Stomach (tissue), 19 donors: ENCODE measurements at places on chromosomes 4 and X.

GRCh38 chr4:123037804-123038203 is 115.4 kb upstream of the NUDT6 start:
- no peak for DNase-seq
- H3K4me3 ChIP-seq = no peak overlapping the region
- H3K27ac ChIP-seq = no peak overlapping the region
- no peaks in the 10 kb centered on the region for H3K4me1 ChIP-seq
- H3K27me3 ChIP-seq = no peaks in the 10 kb centered on the region

DNA sequence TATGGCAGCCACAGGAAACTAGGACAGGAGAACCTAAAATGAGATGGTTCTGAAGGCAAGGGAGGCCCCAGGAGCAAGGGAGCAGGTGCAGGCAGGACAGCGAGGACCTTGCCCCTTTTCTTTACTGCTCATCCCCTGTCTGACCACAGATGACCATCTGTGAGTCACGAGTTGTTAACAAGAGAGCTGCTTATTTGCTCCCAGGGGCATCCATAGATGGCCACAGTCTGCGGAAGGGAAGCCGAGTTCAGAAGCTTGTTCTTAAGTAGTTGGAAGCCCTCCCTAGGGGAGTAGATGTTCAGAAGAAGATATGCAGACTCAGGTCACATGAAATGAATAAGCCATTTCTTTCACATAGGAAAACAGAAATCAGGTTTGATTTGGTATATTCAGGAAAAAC is 69.4 kb downstream of the EVC2 start:
- no peak for DNase-seq
- H3K27ac ChIP-seq = no peak overlapping the region
- peaks cover 28% of the 10 kb centered on the region for H3K36me3 ChIP-seq
- H3K4me1 ChIP-seq = no peaks in the 10 kb centered on the region

GRCh38 chr4:13597604-13598003 is 29.9 kb downstream of the BOD1L1 start:
- no peak overlapping the region for H3K27ac ChIP-seq
- H3K27me3 ChIP-seq = no peaks in the 10 kb centered on the region
- H3K4me3 ChIP-seq = no peak overlapping the region
- DNase-seq = no peak
- peaks cover 97% of the 10 kb centered on the region for H3K36me3 ChIP-seq

- peak overlapping the region; percentile 23 for H3K27ac ChIP-seq
- H3K27me3 ChIP-seq = no peaks in the 10 kb centered on the region
- H3K4me3 ChIP-seq = no peak overlapping the region
- no peaks in the 10 kb centered on the region for H3K36me3 ChIP-seq
- H3K4me1 ChIP-seq = peaks cover 69% of the 10 kb centered on the region
- no peak for DNase-seq
These were observed 235.4 kb downstream of the MAML3 start for GRCh38 chr4:139918591-139918990.

DNA sequence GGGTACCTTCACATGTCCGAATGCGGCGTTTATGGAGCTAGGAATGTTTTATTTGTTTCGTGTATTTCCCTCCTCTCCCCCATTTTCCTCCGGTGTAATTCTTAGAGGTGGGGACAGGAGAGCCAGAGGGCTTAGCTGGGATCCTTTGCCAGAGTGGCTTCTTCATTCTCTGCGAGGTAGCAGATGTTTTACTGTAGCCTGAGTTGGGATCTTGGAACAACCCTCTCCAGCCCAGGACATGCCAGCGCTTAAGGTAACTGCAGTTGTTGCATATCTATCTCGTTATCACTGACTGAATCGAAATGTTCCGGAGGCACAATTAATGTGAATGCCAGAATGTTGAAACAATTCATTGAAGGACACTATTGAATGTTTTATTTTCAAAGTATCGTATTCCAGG is 59.0 kb upstream of the DYNLT3 start:
- no peaks in the 10 kb centered on the region for H3K36me3 ChIP-seq
- no peak overlapping the region for H3K27ac ChIP-seq
- no peak overlapping the region for H3K4me3 ChIP-seq

- no peak overlapping the region for H3K27ac ChIP-seq
- no peaks in the 10 kb centered on the region for H3K4me1 ChIP-seq
- no peaks in the 10 kb centered on the region for H3K36me3 ChIP-seq
- H3K27me3 ChIP-seq = no peaks in the 10 kb centered on the region
- no peak overlapping the region for H3K4me3 ChIP-seq
These were observed 9.9 kb downstream of the CASK start for GRCh38 chrX:41913476-41913875.

- H3K4me1 ChIP-seq = no peaks in the 10 kb centered on the region
- H3K27me3 ChIP-seq = no peaks in the 10 kb centered on the region
- H3K27ac ChIP-seq = no peak overlapping the region
- no peaks in the 10 kb centered on the region for H3K36me3 ChIP-seq
These were observed 606.8 kb upstream of the BOD1L1 start for GRCh38 chr4:14234307-14234706.

- no peaks in the 10 kb centered on the region for H3K27me3 ChIP-seq
- no peak overlapping the region for H3K4me3 ChIP-seq
- no peak overlapping the region for H3K27ac ChIP-seq
- no peak for DNase-seq
- H3K36me3 ChIP-seq = no peaks in the 10 kb centered on the region
These were observed 129.0 kb upstream of the FAM47B start for GRCh38 chrX:34813618-34814017.

DNA sequence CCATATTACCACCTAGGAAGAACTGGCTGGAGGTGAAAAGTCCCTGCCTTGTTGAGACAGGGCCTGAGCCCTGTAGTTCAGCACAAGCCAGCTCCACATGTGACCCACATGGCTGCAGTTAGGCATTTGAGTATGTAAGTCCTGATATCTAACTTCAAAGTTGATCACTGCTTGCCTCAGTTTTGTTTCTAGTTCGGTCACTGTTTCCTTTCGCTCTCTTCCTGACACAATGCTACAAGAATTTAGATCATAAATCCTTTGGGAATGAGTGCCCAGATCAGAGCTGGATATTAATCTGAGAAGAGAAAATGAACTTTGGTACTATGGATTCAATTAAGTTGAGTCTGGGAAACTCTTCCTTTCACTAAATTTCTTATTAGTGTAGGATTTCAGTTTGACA is 48.4 kb downstream of the AKAP4 start:
- H3K27ac ChIP-seq = no peak overlapping the region
- no peak for DNase-seq
- H3K27me3 ChIP-seq = no peaks in the 10 kb centered on the region
- H3K36me3 ChIP-seq = no peaks in the 10 kb centered on the region

- no peaks in the 10 kb centered on the region for H3K4me1 ChIP-seq
- no peak for DNase-seq
- no peaks in the 10 kb centered on the region for H3K27me3 ChIP-seq
- no peak overlapping the region for H3K27ac ChIP-seq
- no peaks in the 10 kb centered on the region for H3K36me3 ChIP-seq
These were observed 22.4 kb upstream of the XAGE2 start for GRCh38 chrX:52346174-52347165.

GRCh38 chr4:173370130-173370476 is 651 bp upstream of the SAP30 start:
- peak overlapping the region; percentile 96 for H3K27ac ChIP-seq
- no peaks in the 10 kb centered on the region for H3K36me3 ChIP-seq
- H3K27me3 ChIP-seq = no peaks in the 10 kb centered on the region
- H3K4me1 ChIP-seq = peaks cover 4% of the 10 kb centered on the region
- H3K4me3 ChIP-seq = peak overlapping the region; percentile 98

- no peak for DNase-seq
- H3K27me3 ChIP-seq = no peaks in the 10 kb centered on the region
- H3K27ac ChIP-seq = no peak overlapping the region
These were observed 109.1 kb upstream of the BMP3 start for GRCh38 chr4:80921441-80921840.

- H3K27ac ChIP-seq = peak overlapping the region; percentile 44
- H3K36me3 ChIP-seq = no peaks in the 10 kb centered on the region
- H3K4me3 ChIP-seq = no peak overlapping the region
- no peaks in the 10 kb centered on the region for H3K27me3 ChIP-seq
- H3K4me1 ChIP-seq = peaks cover 18% of the 10 kb centered on the region
- DNase-seq = no peak
These were observed 13.0 kb upstream of the SEPSECS start for GRCh38 chr4:25172961-25173915.

DNA sequence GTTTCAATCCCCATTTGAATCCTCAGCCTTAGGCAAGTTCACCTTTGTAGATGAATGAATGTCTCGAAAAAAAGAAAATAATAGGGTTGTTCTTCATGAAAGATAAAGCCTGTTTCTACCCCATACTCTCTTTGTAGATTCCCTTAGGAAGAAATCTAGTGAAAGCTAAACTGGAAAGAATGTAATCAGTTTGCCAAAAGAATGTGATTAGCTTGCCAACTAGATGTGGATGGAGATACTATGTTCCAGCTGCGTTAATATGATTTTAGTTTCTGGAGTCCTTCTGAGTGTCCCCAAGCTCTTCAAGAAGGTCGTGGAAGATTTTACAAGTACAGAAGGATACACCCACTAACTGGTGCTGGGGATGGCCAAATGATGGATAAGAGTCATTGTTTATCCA is 162.3 kb upstream of the EDNRA start:
- H3K36me3 ChIP-seq = no peaks in the 10 kb centered on the region
- DNase-seq = peak; percentile 60
- H3K27ac ChIP-seq = no peak overlapping the region
- H3K27me3 ChIP-seq = no peaks in the 10 kb centered on the region
- H3K4me1 ChIP-seq = no peaks in the 10 kb centered on the region
- no peak overlapping the region for H3K4me3 ChIP-seq

DNA sequence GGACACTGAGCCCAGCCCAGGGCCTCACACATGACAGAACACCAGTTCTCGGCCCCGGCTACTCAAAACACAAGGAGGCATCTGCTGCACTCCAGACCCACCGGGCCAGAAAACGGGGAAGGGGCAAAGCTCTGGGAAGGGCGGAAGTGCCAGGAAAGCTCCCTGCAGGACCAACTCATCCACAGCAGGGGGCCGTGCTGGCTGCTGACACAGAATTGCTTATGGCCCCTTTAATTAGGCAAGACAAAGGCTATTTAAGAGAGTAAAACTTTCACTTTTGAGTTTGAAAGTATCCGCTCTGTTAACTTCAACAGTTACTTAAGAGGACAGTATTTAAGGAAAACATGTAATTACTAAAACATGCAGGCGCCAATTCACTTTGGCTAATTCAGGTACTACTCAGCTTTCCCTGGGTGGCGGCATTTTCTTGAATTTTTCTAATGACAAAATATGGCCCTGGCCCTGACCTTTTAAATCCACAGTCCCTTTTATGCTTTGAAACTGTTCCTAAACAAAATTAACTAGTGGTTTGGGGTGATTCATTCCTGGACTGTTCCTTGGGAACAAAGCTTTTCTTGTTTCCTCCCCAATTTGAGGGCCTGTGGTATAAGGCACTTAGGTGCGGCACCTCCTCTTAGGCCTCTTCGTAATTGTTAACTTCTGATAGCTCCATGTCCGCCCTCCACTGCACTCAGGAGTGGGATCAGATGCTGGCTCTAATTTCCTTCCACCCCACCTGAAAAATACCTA is 40.4 kb downstream of the NSG1 start:
- H3K4me1 ChIP-seq = no peaks in the 10 kb centered on the region
- DNase-seq = no peak
- no peak overlapping the region for H3K27ac ChIP-seq
- H3K27me3 ChIP-seq = no peaks in the 10 kb centered on the region

GRCh38 chr4:88744609-88745008 is 47.0 kb upstream of the NAP1L5 start:
- DNase-seq = no peak
- H3K27me3 ChIP-seq = no peaks in the 10 kb centered on the region
- H3K27ac ChIP-seq = no peak overlapping the region

GRCh38 chr4:183053681-183054080 is 45.4 kb upstream of the WWC2 start:
- H3K27me3 ChIP-seq = no peaks in the 10 kb centered on the region
- DNase-seq = no peak
- no peaks in the 10 kb centered on the region for H3K36me3 ChIP-seq
- no peak overlapping the region for H3K27ac ChIP-seq
- no peak overlapping the region for H3K4me3 ChIP-seq

DNA sequence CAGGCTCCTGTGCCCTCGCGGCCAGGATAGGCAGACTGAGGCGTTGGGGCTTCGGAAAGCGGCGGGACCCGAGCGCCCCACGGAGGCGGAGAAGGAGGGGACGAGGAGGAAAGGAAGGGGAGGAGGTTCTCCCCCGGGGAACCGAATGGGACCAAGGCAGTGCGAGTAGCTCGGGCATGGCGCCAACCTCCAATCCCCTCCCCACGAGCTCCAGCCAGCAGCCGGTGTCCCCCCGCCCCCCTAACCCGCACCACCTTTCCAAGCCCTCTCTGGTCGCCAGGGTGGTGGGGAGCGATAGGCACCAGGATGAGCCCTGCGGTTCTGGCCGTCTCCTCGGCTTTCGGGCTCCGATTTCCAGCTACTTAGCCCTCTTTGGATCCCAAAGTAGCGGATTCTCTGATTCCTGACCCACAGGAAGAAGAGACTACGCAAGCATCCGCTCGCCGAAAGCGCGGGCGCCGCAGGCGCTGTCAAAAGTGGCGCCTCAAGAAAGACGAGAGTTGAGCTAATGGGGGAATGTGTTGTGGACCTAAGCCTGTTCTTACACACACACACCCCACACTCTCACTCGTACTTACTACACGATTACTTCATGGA is 15.2 kb upstream of the ZIC3 start:
- DNase-seq = no peak
- peak overlapping the region; percentile 9 for H3K4me3 ChIP-seq
- H3K4me1 ChIP-seq = no peaks in the 10 kb centered on the region
- H3K36me3 ChIP-seq = no peaks in the 10 kb centered on the region
- H3K27me3 ChIP-seq = peaks cover 60% of the 10 kb centered on the region
- no peak overlapping the region for H3K27ac ChIP-seq

DNA sequence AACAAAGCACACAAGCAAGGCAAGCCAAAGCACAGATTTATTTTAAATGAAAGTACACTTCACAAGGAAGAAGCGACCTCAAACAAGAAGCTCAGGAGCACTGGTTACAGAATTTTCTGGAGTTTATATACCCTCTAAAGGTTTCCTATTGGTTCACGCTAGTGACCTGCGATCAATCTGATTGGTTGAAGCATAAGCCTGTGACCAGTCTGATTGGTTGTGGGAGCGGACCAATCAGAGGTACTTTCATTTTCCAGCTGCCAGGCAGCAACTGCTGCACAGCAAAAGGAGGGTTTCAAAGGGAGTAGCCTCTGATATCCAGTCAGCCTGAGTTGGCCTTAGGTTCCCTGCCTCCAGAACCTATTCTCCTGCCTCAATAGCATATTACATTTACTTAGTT is 4.6 kb upstream of the AREG start:
- H3K27me3 ChIP-seq = no peaks in the 10 kb centered on the region
- no peak for DNase-seq
- no peaks in the 10 kb centered on the region for H3K36me3 ChIP-seq
- no peak overlapping the region for H3K4me3 ChIP-seq
- peaks cover 4% of the 10 kb centered on the region for H3K4me1 ChIP-seq

GRCh38 chr4:73705056-73705432 is 35.3 kb upstream of the CXCL8 start:
- no peaks in the 10 kb centered on the region for H3K27me3 ChIP-seq
- H3K36me3 ChIP-seq = no peaks in the 10 kb centered on the region
- no peak overlapping the region for H3K4me3 ChIP-seq
- H3K4me1 ChIP-seq = peaks cover 37% of the 10 kb centered on the region
- peak overlapping the region; percentile 82 for H3K27ac ChIP-seq
- no peak for DNase-seq

DNA sequence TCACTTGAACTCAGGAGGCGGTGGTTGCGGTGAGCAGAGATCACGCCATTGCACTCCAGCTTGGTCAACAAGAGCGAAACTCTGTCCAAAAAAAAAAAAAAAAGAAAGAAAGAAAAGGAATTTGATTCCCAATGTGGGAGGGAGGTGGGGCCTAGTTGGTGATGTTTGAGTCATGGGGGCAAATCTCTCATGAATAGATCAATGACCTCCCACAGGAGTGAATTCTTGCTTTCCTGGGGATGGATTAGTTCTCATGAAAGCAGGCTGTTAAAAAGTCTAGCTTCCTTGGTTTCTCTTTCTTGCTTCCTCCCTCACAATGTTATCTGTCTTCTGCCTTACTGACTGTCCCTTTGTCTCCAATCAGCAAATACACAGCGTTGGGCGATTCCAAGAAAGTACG is 419.5 kb upstream of the RPS6KA3 start:
- no peak for DNase-seq
- no peaks in the 10 kb centered on the region for H3K4me1 ChIP-seq
